ENCODE measurements at places on chromosomes 5 and 9.
A peak's percentile ranks its signal among the peaks of the same experiment; 100 is the strongest.

DNA sequence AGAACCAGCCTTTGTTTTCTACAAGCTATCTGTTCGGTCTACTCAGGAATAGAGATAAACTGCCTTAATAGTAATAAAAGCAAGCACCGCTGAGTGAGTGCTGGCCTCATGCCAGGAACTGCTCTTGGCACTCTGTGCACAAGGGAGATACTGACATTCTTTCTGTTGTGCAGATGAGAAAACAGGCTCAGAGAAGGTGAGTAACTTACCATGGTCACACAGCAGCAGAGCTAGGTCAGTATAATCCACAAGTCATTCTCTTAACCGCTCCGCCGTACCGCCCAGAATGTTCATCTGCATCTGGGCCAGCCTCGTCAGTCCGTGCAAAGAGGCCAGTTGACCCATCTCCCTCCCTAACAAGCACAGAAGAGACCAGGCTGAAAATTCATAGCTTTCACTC is 27.4 kb downstream of the QRFP start:
- DNase-seq, result no peak

- peak; percentile 41 for DNase-seq
Measured at GRCh38 chr5:59810041-59810440, 83.5 kb downstream of the PDE4D start.

DNA sequence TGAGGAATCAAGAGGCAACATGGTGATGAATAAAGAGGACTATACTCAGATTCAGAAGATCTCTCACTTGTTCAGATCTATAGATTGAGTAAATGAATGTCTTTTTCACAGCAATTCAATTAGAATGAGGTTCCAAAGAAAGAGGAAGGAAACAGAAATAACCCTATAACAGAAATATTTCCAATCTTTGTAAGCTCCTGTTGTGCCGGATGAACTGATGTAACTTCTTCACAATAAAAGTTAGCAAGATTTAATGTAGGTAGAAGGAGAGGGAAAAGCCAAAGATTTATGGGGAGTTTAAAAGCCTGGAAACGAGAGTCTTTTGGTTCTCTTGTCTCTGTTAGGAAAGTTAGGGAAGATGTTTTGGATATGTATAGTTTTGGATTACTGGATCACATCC is 92.1 kb downstream of the PBX3 start:
- DNase-seq, result no peak

DNA sequence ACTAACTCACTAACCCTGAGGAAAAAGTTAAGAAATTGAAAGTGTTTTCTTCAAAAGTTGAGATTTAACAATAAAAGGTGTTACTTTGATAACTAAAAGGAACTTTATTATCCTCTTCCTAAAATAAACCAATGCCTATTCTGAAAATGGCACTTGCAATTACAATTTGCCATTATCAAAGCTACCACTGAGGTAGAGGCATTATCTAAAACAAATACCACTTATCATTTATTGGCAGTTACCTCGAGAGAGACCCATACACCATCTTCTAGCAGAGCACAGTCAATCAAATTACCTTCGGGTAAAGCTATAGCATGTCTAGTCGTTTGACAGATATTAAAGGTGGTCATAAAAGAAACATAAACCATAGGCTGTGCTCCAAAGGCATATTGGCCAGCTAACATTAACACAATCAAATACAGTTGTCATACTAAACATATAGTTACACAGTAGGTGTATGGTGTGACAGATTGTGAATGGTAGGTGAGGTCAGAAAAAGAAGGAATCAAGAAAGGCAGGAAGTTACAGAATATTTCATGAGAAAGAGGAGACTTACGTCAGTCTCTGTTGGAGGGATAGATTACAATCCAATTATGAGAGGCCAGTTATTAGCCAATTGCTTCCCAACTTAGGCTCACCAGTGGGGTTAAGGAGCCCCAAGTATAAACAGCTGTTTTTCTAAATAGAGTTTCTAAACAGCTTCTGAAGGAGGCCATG is 56.3 kb downstream of the VCAN start:
- no peak for DNase-seq

DNA sequence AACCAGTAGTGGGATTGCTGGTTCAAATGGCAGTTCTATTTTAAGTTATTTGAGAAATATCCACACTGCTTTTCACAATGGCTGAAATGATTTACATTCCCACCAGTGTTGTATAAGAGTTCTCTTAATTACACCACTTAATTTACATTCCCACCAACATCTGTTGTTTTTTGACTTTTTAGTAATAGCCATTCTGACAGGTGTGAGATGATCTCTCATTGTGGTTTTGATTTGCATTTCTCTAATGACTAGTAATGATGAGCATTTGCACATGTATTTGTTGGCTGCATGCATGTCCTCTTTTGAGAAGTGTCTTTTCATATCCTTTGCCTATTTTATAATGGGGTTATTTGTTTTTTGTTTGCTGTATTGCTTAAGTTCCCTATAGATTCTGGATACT is 688.3 kb downstream of the PRR16 start:
- no peak for DNase-seq

- DNase-seq, result no peak
Measured at GRCh38 chr5:89342106-89342876, 459.3 kb upstream of the MEF2C start.
